Stimulated activated CD8-positive, alpha-beta memory T cell treated with anti-CD3 and anti-CD28 coated beads, Interleukin-7, amount 100 ng/mL, for 4 hours (primary cell): ENCODE measurements at places on chromosomes 16 and 17.

GRCh38 chr17:33151565-33151964, 141.5 kb downstream of the ASIC2 start:
- DNase-seq = no peak

DNA sequence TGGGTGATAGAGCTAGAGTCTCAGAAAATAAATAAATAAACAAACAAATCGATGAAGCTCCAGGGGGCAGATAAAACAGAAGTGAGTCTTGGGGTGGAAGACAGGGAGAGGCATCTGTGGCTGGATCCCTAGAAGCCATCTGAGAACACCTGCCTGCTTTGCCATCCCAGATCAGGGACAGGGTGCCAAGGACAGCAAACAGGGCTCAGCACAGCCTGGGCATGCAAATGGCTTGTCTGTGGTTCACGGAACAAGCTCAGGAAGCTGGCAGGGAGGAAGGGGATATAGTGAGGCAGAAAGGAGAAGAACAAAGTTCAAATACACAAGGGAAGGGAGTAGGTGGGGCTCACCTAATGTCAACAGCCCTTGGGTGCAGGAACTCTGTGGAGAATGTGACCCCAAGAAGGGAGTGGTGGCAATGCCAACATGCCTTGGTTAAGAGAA, 27.5 kb downstream of the TRIM25 start:
- DNase-seq = no peak

DNA sequence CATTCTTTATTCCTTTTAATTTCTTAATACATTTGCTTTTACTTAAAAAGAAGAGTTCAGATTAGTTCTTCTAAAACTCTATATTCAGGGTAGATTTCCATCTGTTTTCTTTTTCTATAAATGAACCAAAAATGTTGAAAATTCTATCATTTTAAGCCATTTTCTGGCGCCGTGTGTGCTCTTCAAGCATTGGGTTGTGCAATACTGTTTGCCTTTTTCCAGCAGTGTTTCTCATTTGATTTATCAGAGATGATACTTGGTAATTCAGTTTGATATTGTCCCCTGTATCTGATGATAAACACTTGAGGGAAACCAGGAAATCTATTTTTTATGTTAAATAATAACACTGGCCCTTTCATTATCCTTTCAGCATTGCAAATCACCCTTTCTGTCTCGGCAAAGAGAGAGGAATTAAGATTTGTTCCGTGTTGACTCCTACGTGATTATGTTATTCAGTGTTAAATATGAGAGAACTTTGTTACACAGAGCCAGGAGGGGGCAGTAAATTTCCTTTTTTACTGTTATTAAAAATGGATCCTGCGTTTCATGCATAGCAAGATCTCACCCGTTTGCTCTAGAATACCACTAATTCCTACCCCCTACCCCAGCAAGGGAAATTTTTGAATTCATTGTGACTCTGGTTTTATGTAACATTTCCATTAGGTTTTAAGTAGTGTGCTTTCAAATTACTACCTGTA, 606.9 kb upstream of the RBFOX1 start:
- DNase-seq = no peak

- no peak for DNase-seq
These were observed 19.9 kb downstream of the IGFBP4 start for GRCh38 chr17:40463122-40463550.

DNA sequence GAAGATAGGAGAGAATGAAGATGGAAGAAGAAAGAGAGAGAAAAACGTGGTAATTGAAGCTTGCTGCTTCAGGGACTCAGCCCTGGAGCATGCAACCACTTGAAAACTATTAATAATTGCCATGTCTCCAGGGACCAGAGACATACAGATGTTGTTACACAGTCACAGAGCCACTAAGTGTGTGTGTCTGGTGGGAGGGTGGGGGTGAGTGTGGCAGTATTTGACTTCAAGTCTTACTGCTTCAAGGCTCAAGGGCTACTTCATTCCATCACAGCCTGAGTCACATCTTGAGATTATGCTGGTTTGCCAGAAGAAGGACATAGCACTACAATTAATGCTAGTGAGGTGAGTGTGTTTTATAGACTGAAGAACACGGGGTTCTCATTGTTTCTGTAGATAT, 202.2 kb downstream of the CDH8 start:
- no peak for DNase-seq

DNA sequence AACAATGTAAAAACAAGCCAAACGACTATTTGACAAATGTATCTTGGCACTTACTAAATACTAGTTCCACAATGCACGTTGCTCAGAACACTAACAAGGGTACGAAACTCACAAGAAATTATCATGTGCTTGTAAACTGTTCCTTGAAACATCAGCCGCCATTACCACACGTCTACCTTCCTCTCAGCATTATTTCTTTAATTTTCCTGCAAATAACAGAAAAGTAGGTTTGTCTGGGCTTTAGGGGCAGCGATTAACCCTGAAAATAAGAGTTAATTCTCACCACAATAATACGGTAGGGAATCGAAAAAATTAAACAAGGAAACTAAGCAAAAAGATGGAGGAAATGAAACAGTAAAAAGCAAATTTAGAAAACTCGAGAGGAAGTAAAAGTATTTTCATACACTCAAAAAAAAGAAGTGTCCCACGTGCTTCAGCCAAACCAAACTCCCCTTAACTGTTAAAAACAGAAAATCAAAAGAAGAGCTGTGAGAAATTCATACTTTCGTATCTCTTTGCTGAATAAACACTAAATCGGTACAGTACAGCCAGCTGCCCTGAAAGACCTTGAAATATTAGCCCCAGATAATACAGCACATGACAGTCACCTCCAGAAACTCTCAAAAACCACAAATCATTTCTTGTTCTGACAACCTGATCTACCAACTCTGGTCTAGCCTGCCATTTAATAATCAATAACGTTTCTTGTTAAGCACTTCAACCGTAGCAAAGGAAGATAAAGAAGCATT, 1.2 kb downstream of the ARHGAP17 start:
- DNase-seq = no peak

- no peak for DNase-seq
These were observed 89.5 kb upstream of the BCAR1 start for GRCh38 chr16:75340741-75341491.
